ENCODE measurements at places on chromosomes 16 and 17.

DNA sequence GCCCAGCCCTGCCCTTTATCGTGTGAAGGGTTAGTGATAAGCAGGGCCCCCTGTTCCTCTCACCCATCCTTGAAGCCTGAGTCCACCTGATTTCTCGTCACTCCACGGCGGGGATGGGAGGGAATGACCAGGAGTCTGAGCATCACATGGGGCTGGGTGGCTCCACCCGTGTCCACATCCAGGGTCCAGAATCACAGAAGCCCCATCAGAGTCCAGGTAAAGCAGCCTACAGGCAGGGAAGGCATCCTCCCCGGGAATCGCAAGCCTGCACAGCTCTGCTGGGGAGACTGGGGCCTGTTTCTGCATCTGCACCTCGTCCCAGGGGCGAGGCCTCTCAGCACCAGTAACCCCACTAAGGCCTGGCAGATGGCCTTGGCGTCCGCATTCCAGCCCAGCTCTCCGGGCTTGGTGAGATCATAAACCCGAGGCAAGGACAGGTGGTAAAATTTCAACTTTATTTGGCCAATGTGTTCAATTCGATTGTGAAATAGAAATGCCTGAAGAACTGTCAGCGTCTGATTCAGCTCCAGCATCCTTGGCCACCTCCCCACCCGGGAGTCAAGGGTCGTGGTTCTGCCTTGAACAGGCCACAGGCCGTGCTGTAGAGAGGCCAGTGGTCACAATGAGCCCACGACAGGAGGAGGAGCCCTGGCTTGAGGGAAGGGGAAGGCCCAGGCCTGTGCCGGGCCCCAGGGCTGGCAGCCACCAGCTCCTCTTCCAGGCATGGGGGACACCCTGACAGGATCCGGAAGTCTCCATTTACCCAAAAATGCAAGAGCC is 8.1 kb upstream of the PPP1R27 start:
- DNase-seq, result peak; percentile 73

DNA sequence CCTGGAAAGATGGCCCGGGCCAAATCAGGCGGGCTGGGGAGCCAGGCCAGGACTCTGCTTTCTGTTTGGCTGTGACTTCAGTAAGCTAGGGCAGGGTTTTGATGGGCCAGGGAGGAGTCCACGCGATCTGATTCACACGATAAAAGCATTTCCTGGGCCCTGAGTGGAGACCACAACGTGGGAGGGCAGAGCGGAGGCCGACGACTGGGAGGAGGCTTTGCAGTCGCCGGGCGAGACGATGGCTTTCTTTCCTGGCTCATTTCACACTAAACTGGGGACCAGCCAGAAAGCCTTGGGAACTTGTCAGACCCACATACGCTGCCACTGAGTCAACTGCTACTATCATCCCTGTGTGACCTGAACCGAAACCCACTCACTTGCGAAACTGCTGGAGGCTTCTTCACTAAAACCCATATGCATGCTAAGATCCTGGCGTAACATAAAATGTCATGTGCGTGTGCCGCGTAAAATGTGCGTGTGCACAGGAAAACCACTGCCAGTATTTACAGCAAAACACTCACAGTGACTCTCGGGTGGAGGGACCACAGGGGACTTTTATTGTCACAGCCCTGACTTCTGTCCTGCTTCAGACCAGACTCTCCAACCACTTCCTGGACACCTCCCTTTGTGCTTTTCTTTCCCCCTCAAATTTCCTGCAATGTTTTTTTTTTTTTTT is 14.2 kb upstream of the RHBDF2 start:
- no peak for DNase-seq

DNA sequence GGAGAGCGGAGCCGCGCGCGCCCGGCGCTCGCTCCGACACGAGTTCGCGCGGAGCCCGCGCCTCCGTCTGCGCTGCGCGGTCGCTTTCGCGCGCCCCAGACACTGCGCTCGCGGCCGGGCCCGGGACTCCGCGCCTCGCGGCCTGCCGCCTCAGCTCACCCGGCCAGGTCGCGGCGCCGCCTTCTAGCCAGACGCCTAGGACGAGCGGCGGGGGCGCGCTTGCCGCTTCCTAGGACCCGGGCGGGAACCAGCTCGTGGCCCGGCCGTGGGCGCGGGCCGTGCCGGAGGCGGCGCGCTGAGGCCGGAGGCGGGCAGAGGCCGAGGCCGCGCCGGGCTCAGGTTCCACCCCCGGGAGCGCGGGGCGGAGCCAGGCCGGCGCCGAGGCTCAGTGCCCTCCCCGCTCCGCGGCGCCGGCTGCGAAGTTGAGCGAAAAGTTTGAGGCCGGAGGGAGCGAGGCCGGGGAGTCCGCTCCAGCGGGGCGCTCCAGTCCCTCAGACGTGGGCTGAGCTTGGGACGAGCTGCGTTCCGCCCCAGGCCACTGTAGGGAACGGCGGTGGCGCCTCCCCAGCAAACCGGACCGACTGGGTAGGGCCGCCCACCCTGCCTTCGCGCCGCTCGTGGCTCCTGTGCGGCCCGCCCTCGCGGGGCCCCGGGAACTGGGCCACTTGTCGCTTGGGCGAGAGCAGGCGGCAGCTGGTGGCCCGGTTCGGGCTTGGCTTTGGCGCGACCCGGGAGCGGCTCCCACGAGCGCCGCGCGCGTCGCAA is at the start of gene SPHK1:
Gene SPHK1, plus strand, starts transcription at position 388 of the 765 bp plus-strand sequence. CDS start 1,036 bp downstream, outside the sequence.
- peak; percentile 42 for DNase-seq

DNA sequence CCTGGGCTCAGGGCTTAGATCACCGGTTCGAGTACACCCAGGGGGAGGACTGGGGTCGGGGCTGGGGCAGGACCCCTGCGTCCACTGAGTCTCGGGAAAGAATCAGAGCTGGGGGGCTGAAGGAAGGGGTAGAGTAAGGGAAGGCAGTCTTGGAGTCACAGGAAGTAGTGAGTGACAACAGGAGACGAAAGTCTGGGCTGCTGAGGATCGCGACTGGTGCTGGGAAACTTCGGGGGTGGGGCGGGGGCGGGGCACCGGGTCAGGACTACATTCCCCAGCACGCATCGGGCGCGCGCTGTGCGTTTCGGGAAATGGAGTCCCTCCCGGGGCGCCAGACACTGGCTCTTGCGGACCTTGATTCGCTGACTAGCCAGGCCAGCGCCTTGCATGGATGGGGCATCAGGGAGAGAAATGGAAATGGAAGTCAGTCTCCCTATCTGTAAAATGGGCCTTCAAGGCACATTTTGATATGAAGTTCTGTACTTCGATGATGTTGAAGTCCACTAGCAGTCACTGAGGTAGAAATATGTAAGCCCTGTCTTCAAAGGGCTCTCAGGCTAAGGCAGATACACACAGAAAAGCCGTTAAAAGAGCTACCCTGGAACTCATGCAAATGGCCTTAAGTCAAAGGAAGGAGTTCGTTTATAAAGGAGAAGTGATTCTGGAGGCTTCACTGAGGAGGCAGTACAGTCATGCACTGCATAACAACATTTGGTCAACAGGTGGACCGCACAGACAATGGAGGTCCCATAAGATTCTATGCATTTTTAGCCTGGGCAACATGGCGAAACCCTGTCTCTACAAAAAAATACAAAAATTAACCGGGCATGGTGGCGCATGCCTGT is 697 bp downstream of the CTF1 start:
- peak; percentile 88 for DNase-seq

DNA sequence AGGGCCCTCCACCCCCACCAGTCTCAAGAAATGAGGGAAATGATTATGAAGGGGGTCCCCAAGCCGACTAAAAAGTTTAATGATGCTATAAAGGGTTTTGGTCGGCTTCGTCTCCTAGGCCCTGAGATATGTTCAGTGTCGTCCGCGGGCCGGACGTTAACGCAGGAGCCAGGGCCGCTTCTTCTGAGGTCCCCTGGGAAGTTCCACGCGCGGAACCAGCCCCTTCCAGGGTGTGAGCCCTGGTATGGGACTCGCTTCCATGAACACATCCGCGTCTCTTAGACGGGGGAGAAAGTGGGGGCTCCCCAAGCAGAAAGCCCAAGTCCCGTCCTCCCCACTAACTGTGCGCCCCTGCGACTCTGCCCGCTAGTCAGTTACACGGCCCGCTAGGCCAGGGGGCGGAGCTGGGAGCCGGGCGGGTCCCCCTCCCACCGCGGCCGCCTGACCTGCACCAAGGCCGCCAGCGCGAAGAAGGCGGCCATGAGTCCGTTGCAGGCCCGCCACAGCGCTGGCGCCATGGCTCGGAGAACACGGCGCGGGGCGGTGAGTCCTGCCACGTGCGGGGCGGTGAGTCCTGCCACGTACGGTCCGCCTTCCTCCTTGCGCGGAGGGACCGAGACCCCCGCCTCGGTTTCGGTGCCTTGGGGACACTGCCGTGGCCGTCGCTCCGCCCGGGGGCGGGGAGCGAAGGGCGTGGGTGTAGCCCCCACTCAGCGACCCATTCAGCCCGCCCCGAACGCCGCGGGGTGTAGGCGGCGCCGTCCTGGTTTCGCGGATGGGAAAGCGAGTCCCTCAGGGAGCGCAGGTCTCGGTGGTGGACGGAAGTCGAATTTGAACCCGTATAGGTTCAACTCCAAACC is at the start of gene TMEM220:
Gene TMEM220, minus strand, starts transcription at position 690 of the 860 bp plus-strand sequence. Its CDS starts 172 bp downstream, at position 518.
- DNase-seq, result peak; percentile 90

DNA sequence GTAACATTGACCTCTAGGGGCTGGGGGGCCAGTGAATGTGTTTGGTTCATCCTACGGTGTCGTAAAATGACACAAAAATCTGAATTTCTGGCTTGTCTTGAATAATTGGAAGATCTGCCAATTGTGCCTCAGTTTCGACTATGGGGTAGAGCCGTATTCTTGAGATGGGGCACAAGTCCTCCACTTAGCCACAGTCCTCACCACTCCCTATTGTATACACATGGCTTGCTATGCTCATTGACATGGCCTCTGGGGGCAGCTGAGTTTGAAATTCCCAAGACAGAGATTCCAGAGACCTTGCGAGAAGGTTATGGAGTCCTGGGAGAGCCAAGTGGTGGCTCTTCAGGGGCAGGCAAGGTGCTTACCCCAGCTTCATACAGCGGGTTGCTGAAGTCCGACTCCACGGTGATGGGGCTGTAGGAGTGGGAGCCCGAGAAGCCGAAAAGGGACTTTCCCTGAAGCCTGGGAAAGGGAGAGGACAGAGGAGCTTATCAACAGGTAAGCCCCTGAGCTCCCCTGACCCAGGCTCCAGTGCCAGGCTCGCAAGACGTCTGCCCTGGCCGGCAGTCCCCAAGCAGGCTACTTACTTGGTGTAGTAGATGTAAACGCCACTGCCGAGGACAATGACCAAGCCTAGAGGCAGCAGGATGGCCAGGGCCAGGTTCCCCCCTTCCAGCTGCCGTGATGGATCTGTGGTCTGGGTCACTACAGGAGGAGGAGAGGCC is 9.0 kb upstream of the CDIPT start:
- no peak for DNase-seq

DNA sequence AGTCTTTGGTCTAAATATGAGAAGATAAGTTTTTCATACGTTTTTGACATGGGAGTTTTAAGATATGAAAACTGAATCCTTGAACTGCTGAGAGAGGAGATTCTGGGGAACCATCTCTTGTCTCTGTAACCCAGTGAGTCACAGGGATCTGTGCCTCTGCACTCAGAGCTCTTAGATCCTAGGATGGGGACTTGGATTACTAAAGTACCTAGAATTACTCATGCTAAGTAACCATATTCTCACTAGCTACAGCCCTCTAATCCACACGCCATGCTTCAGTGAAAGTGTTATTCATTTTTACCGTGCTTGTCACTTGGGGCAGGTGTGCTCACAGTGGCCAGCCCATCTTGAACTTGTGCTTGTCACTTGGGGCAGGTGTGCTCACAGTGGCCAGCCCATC is 2.0 kb downstream of the MRM3 start:
- DNase-seq, result no peak

- DNase-seq, result no peak
Measured at GRCh38 chr17:37259030-37259735, 116.6 kb upstream of the C17orf78 start.

DNA sequence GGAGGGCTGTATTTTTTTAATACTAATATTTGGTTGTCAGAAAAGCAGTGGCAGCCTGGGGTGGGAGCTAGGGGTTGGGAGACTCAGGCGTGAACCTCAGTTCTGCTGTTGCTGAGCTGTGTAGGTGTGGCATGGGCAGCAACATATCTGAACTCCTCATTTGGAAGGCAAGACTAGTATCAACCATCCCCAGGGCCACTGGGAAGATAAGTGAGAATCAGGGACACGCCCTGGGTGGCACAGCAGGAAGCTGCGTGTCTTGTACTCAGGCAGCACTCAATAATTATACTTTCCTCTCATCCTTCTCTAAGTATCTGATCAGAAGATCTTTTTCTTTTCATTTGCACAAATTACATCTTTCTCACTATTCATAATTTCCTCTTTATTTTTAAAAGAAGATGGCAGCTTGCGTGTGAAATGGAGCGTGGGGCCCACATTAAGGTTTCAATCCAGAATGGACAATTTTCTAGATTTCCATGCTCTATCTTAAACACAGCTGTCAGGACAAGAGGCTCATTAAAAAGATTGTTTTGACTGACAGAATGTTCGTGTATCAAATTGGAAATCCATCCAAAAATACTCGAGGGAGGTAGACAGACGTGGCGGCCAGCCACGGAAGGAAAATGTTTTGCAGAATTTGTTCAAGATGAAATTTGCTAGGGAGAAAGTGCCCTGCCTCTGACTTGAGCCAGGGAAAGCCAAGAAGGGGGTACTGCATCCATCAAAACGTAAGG is 121.1 kb downstream of the CPPED1 start:
- DNase-seq, result no peak

All from ovary (tissue), 10 donors.